ENCODE measurements at places on chromosomes 7 and 10.

DNA sequence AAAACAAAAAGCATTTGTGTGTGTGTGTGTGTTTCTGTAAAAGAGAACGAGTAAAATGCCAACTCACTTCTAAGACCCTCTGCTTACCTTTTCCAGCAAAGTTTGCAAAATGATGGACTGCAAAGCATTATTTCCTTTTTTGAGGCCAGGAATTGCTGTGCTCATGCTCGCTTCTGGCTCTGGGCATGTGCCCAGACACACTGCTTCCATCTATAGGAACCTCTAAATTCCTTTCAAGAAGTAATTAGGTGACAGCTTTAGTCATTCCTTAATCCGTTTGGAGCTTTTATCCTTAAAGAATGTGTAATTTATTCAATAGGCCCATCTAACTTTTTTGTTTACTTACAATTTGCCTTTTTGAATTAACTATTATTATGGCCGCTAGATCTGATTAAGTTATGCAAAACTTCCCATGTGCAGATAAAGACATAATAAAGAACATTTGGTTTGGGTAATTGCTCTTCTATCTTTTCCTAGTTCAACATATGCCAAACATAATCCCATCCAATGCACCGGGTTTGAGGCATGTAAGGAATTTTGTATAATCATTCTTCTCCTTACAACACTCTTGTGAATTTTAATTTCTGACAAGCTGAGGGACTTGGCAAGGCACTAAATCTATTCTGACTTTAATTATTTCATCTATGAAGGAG lies 34.7 kb downstream of the A1CF start:
- no peak for DNase-seq

DNA sequence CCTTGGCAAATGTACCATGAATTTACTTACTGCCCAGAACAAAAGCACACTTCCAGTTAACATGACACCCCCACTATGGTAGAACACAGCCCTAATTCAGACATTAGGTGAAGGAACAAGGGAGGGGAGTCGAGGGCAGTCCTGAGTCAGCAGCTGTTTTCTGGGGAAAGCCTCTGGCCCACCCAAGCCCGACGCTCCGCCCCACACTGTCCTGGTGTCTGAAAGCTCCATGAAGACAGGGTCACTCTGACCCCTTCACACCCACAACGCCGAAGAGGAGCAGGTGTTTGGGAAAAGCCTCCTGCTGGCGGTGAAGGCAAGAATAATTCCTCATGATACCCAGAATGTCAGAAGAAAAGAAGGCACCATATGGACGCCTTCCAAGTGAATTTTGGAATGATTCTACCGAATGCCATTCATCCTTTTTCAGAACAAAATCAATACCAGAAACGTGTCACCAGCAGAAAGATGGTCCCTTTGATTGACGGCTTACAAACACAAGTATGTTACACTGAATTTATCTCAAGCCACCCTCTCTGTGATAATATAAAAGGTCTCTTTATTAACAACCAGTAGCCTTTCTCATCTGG lies 172.1 kb downstream of the DIP2C start:
- DNase-seq, result peak; percentile 72

- no peak for DNase-seq
Observed at GRCh38 chr7:158738841-158739240, 34.2 kb upstream of the NCAPG2 start.

DNA sequence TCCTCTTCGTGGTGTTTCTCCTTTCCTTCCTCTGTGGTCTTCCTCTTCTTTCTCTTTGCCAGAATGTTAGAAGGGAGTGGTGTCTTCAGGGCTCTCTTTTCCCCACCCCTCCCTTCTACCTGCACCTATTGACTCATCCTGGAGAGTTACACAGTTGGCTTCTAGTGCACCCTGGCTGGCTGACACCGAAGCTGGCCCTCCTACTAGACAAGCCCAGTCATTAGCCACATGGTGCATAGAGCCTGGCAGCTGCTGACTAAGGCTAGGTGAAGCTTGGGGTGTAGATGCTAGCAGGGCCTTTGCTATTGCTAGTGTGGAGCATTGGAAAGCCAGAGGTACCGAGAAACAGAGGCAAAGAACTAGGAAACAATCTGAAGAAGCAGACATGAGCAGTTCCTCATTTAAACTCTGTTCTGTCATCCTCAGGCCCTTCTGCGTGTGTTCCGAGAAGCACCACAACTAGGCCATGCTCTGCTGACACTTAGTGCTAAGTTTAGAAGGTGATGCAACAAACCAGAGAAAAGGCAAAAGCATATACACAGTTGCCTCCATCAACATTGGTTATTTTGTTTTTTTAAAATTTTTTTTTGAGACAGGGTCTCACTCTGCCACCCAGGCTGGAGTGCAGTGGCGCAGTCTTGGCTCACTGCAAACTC lies 213.9 kb downstream of the BAMBI start:
- DNase-seq, result no peak

DNA sequence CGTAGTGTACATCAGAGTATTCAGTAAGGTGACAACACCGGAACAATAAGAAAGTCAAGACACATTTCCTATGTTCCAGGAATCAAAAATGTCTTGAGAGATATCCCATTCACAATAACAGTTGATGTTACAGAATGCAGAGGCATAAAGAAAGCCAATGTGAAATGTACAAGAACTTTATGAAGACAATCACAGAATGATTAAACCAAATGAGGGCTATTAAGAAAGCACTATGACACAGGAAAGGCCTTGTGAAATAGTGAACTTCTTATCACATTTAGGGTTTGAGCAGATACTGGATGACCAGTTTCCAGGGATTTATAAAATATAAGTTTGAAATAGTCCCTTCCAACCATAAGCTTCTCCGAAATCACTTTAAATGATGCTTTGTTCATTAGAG lies 52.7 kb downstream of the VWDE start:
- no peak for DNase-seq

DNA sequence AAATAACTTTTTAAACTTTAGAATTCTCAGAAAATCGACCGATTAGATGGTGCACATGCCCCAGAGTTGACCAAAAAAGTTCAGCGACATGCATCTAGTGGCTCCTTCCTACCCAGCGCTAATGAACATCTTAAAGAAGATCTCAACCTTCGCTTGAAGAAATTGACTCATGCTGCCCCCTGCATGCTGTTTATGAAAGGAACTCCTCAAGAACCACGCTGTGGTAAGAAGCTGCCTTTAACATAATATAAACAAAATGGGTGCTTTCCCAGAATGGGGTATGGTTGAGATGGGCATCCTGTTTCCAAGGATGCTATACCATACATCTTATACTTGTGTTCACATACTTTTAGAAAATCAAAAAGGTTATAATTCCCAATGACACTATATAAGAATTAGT lies 24.6 kb downstream of the GLRX3 start:
- no peak for DNase-seq

GRCh38 chr7:139321071-139321745 lies 19.9 kb upstream of the FMC1 start:
- no peak for DNase-seq

- no peak for DNase-seq
Observed at GRCh38 chr7:3495954-3496353, 194.9 kb downstream of the SDK1 start.

GRCh38 chr7:112721366-112721765 lies 68.8 kb downstream of the TMEM168 start:
- DNase-seq, result no peak
